ENCODE measurements at places on chromosomes 7 and 10.
A peak's percentile ranks its signal among the peaks of the same experiment; 100 is the strongest.

DNA sequence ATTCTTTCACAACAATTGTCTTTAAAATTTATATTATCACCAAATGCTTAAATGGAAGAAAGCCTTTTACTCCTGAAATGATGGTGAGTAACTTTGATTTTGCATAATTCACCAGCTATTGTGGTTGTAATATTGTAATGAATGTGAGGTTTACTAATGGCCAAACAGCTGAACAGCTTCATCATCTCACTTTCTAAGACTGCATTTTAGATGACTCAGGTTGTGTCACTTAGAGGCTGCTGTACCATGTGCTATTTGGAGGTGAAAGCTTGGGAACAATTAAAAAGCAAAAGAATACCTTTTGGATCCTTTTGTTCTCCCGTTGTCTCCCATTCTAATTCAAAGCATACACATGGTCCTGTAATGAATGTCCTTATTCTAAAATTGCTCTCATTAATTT, 604.0 kb upstream of the PFKP start:
- DNase-seq = no peak

DNA sequence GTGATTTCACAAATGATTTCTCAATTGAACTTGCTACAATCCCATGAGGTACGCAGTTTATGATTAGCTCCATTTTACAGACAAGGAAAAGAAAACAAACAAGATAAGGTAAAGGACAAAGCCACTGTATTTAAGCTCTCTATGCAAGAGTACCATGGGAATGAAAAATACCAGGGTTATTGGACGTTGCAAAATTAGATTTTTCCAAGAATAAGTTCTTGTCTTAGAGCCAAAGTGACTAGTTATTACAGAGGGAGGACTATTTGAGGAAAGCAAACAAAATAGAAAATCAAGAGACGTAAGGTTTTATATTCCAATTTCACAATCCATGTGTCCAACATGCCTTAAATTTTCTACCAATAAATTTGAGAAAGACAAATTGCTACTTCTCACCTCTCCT, 97.9 kb upstream of the PTN start:
- DNase-seq = no peak

DNA sequence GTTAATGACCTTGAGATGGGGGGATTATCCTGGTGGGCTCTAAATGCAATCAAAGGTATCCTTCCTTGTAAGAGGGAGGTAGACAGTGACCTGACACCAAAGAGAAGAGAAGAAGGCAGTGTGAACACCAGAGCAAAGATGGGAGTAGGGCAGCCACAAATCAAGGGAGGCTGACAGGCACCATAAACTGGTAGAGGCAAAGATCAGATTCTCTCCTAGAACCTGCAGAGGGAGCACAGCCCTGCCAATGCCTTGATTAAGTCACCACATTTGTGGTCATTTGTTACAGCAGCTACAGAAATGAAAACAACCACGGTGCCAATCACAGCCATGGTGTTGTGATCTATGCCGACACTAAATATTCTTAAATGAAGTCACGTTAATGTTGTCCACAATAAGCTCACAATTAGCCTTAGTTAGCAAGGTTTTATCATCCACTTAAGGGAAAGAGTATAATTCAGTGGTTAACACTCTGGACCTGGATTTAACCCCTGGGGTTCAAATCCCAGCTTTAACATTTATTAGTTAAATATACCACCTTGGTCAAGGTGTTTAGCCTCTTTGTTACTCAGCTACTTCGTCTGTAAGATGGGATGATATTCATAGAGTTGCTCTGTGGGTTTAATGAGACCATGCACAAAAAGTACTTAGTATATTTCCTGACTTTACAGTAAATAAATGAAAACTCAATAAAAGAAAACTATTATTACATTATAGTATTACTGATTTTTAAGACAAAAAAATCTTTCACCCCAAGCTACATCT, 70.8 kb downstream of the SGMS1 start:
- DNase-seq = no peak

- no peak for DNase-seq
Measured at GRCh38 chr7:106881984-106882383, 16.9 kb downstream of the PIK3CG start.

- DNase-seq = no peak
Measured at GRCh38 chr10:103839872-103840739, 15.3 kb downstream of the SH3PXD2A start.

DNA sequence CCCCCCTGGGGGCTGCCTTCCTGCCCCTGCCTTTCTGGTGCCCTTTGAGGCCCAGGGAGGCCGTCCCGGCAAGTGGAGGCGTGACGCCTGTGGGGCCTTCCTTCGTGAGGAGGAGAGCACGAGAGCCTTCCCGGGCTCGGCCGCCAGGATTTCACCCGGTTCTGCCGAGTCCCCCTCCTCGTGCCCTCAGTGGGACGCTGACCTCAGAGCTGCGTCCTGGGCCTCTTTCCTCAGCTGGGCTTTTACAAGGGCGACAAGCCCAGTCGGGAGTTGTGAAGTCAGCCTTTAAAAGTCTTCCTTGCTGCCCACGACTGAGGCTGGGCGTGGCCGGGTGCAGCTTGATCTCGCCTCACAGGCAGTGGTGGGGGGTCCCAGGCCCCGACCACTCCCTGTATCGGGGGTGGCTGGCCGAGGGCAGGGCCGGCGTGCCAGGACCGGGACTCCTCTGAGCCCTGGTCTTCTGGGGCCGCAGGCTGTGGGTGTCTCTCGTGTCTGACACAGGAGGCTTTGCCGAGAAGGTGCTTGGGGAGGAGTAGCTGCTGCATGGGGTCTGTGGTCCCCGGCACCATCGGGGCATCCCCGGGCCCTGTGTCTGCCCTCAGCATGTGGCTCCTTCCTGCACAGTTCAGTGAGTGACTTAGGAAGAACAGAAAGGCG, 41.8 kb downstream of the FAM20C start:
- no peak for DNase-seq

DNA sequence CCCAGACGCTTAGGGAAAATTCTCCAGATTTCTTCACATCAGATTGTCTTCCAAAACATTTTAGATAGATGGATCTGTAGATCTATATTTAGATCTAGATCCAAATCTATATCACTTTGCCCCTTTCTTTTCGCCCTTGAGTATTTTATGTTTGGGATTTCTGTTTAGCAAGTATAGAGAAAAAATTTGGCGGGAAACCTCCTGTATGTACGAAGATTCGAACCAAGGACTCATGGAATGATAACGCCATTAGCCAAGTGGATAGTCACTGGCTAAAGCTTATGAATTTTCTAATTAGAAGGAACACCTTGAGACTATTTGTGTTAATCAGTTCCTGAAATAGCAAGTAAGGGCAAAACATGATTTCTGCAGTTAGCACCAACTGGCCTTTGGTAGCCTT, 1.2 kb downstream of the THNSL1 start:
- no peak for DNase-seq

DNA sequence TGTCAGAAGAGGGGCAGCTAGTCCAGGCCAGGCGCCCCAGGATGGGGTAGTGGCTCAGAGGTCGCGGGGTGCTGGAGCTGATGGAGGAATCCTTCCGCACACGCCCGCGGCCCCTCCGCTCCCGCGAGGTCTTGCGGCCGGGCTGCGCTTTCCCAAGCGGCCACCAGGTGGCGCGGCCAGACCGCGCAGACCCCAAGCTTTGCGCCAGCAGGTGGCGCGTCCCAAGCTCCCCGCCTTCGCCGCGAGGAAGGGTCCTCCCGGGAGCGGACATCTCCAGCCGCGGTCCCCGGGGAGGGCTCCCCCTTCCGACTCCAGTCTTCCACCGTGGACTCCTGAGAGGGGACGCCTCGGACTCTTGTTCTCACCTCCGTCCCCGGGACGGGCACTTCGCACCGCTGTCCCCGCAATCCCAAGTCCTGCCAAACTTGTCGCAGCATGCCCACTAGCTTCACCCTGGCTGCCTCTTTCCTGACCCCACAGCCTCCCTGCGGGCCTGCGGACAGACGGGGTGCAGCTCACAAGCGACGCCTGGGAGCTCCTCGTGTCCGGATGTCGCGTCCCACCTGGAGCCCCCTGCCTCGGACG, 19.4 kb downstream of the KCNK18 start:
- no peak for DNase-seq

DNA sequence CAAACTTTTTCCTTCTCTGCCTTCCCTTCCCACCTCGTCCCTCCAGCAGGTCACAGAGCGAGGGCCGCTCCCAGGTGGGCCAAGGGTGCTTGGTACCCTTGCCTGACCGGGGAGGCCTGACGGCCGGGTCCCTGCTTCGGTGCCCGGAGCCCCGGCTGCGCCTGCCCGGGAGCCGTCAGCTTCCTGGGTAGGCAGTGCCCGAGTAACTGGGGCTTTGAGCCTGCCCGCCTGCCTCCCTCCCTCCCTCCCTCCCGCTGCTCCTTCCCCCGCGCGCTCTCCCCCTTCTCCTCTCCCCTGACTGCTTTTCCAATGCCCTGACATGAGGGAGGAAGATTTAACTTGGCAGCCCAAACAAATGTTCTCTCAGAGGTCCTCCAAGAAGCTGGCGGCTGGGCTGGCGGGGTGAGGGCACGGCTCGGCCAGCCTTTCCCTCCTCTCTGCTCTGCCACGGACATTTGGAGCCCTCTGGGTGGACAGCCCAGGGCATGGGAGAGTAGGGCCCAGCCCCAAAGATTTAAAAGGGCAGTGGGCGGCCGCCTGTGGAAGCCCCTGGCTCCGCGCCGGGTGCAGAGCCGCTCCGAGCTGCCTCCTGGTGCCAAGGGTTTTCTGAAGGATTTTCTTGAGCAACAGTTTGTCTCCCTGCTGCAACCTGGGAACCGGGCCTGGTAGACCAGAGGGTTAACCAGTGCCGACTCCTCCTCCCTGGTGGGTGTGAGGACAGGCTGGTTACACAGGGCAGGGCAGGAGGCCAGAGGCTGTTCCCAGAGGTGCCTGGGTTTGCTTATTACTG, 2.0 kb downstream of the ZMIZ1 start:
- DNase-seq = peak; percentile 41

DNA sequence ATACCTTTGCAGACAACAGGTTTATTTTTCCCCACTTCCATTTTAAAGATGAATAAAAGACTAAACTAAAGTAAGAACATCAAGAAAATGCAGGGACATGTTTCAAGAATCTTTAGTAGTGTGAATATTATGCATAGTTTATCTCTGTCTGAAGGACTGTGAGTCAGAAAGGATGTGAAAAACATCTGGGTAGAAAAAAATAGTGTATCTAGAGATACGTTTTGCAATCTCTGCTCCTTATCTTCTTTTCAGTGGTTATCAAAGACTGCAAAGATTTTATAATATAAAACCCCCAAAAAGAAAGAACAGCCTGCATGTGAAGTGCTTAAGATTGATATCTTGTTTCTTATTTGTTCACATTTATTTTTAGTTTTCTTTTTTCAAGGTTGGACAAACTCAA, 101.9 kb upstream of the ARHGAP21 start:
- no peak for DNase-seq

GRCh38 chr7:7327423-7327822, 145.1 kb downstream of the C1GALT1 start:
- DNase-seq = no peak

All from keratinocyte (primary cell).